ENCODE measurements at places on chromosomes 6 and 20.

- no peak for DNase-seq
Observed at GRCh38 chr20:47821481-47822100, 36.3 kb upstream of the SULF2 start.

- DNase-seq, result no peak
Observed at GRCh38 chr6:66328200-66328599, 621.2 kb upstream of the EYS start.

- DNase-seq, result no peak
Observed at GRCh38 chr6:75893776-75894152, 144.7 kb downstream of the MYO6 start.

- no peak for DNase-seq
Observed at GRCh38 chr6:168025831-168026710, 28.6 kb downstream of the KIF25 start.

- DNase-seq, result no peak
Observed at GRCh38 chr6:111950661-111951496, 77.6 kb upstream of the FYN start.

DNA sequence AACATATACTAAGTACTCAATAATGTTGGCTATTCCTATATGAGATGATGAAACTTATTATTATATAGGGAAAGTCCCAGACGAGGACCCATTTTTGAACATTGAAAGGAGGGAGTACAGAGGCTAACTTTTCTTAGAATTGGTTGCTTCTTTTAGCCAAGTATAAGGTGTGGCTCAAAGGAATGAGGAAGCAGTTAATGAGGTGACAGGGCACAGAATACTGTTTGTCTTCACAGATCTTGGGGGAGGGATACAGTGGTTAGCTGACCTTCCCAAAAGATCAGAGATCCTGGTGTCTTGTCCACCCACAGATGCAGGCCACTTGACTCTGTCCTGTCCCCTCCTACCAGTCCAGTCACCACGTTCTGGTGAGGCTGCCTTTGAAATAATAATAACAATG, 67.8 kb upstream of the EPB41L1 start:
- DNase-seq, result no peak

DNA sequence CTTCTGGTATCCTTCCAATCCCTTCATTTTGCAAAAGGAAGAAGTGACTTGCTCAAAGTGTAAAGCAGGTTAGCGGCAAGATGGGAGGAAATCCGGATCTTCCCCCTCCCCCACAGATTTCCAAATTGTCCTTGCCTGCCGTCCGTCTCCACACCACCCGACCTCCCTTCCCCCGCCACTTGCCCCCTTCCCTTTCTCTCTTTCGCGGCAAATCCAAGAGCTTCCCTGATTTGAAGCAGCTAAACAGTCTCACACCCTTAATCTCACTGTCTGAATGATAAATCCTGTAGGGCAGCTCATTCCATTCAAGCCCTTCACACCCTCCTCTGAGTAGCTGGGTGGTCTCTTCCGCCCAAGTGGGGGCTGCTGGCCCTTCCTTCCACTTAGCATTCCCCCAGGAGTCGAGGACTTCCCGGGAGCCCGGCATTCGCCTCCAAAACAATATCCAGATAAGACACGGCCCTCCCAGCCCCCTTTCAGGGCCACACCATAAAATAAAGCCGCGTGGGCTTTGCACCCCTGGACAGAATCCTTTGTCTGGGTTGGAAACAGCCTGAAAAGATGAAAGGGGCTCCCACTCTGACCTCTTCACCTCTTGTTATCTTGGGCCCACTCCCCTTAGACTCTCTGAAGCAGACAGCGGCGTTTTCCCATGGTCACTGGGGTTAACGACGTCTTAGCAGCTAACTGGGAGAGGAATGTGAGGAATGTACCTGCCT, 44.0 kb upstream of the PIM1 start:
- no peak for DNase-seq
